ENCODE measurements at places on chromosomes 5 and 9.

DNA sequence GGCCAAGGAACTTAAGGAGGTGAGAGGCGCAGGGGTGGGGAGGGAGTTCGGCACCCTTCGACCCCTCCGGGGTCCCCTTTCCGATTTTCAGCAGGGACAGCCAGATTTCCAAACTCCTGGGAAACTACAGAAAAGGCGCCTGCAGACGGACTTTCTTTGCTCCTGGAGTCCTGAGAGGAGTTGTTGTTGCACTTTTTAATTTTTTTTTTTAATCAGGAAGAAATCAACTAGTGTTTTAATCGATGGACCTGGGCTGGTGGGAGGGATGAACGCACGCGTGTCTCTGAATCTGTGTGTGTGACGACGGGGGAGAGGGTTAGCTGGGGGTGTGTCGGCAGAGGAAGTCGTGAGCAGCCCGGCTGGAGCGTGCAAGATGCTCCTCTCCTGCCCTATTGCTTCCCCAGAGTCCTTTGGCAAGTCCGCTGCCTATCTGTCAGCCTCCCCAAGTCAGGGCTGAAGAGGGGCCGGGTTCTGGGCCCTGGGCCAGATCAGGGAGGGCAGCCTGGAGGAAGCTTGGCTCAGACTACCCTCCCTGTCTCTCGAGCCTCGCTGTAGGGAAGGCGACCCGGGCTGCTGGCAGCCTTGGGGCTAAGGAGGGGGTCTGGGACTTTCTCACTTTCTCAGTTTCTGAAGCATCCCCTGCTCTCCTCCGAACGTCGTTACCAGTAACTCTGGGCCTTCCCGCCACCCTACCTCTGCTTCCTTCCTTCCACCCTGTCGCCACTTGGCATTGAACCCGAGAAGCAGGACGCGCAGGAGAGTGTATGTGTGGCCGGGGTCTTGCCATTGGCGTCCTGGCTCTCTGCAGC lies 731 bp downstream of the PRR16 start:
- no peak for DNase-seq

GRCh38 chr9:121271368-121272341 lies 3.7 kb downstream of the GSN start:
- DNase-seq, result no peak

DNA sequence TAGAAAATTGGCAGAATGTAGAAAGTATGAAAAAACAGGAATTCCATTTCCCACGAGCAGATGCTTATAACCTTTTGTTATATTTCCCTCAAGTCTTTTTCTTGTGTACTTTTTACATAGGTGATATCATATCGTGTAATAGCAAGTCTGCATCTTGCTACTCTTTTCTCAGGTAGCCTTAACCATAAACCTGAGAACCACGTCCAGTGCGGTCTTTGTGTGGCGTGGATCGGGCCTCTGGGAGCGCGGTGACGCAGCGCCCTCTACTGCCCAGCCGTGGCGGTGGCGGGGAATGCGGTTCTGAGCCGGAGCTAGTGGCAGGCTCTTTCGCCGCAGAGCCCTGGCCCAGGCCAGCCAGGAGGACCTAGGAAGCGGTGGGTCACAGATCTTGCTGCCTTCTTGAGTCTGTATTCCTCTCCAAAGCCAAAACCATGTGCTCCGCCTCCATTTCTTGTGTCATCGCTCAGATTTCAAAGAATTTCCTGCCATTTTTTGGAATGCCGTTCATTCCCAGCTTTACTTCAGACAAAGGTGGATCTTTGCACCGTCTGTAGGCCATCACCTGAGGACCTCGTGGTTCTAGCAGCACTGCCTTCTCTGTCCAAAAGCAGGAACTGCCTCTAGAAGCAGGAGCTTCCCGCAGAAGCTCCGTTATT lies 71.9 kb downstream of the MVB12B start:
- DNase-seq, result peak; percentile 85

DNA sequence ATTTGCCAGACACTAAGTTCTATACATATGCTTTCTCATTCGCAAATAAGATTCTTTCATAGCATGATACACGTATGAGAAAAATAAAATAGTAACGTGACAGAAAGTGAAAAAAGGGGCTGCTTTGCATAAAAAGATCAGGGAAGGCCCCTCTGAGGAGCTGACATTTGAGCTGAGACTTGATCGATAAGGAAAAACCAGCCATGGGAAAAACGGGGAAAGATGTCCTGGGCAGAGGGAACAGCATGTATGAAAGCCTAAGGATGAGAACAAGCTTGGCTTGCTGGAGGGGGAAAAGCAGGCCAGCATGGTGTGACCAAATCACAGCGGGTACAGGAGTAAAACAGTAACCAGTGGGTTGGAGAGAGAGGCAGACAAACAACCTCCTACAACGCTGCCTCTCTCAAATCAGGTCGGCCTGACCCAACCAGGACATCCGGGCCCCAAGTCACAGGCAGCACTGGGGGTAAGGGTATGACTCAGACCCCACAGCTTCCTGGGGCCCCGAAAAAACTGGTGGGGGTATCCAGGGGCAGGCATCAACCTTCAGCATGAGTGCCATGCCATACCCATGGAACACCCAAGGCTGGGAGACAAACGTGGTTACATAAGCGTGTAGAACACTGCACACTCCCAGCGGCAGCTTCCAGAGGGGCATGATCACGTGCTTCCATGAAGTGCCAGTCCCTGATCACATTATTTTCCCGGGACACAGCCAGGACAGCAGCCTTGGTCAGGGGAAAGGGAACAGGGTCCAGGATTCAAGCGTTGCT lies 2.2 kb downstream of the TNIP1 start:
- peak; percentile 91 for DNase-seq

DNA sequence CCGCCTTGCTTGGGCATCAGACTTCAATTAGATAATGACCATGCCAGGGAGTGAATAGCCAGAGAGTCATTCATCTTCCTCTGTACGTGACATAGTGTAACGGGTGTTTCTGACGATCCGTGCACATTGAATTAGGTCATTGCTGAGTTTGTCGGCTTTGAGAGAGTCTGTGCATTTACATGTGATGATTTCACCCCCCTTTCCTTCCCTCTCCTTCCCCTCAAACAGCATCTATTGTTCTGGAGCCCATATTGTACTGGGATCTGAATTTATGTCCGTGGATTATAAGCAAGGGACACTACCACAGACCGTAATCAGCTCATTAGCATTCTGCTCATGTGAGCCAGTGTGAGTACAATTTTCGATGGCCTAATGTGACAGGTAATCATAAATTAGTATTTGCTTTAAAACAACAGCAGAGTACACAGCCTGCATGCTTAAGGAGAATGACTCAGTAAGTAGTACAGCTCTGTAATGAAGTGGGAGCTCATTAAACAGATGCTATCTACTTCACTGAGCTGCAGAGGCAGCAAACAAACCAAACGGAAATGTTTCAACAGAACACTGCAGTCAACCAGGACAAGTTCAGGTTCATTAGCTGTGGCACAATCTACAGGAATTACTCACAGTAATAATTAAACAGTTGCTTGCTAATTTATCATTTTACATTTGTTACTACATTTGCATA lies 302.1 kb downstream of the CSNK1G3 start:
- DNase-seq, result no peak

GRCh38 chr5:88944751-88945531 lies 62.0 kb upstream of the MEF2C start:
- no peak for DNase-seq

DNA sequence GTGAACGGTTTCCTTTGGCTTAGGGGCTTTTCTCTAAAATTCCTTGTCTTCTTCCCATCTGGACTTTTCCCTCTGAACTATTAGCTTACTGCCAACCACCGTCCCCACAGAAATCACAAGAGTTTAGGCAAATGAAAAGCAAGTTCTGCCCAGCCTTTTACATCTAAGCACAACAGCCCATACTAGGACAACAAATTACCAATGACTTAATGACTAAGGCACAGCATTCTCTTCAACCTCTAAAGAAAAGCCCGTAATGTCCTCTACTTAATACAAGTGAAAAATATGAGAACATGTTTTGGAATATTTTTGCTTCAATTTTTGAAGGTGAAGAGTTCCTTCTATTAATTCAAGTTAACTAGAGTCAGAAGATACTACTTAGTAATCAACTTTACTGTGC lies 1.2 kb downstream of the ZBTB5 start:
- no peak for DNase-seq

GRCh38 chr9:100088202-100088601 lies 10.6 kb downstream of the ERP44 start:
- peak; percentile 35 for DNase-seq

- no peak for DNase-seq
Observed at GRCh38 chr5:161277011-161277410, 269.5 kb downstream of the GABRB2 start.

DNA sequence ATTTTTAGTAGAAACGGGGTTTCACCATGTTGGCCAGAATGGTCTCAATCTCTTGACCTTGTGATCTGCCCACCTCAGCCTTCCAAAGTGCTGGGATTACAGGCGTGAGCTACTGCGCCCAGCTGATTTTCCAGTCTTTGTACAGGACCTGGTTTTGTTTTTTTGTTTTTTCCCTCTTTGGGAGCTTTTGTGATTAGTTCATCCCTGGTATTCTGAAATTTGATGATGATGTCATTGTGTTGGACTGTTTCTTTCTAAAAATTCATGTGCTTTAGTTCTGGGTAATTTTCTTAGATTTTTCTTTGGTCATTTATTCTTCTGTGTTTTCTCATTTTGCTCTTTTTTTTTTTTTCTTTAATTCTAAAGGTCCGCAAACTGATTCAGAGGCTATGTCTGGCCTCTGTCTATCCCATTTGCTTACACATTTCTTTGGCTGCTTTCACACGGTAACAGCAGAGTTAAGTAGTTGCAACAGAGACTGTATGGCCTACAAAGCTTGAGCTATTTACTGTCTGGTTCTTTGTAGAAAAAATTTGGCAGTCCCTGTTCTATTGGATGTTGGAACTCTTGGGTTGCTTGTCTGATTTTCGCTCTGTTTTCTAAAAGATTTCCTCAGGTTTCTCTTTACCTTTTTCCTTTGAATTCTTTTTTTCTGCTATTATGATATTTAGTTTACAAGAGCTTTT lies 24.8 kb downstream of the STX17 start:
- DNase-seq, result no peak

DNA sequence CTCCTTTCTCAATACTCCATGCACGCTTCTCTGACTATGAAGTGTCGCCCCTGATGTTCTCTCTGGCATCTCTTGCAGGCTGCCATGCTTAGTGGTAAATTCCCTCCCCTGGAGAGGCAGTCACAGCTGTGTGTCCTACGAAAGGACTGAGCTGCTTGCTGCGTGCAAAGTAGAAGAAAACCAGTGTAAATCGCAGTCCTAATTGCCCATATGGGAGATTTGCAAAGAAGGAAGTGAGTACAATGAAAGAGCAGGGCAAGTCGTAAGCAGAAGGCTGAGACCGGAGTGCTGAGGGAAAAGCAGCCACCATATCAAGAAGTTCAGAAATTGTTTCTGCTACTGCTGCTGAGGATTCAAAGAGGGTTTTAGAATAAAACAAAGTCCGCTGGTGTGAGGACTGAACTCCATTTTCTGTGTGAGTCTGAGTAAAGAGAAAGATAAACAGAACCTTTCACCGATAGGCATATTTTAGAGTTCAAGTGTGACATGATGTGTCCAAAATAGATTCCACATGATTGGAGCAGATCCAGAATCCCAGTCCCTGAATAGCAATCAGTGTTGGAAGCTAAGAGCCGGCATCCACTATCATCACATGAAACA lies 507.8 kb upstream of the MPDZ start:
- no peak for DNase-seq

- DNase-seq, result no peak
Observed at GRCh38 chr9:1200847-1201251, 150.7 kb downstream of the DMRT2 start.

- no peak for DNase-seq
Observed at GRCh38 chr5:111478266-111478665, 34.1 kb downstream of the STARD4 start.

GRCh38 chr9:115353681-115354080 lies 235.7 kb upstream of the TNC start:
- no peak for DNase-seq

GRCh38 chr5:108857905-108858304 lies 110.2 kb downstream of the FER start:
- no peak for DNase-seq

DNA sequence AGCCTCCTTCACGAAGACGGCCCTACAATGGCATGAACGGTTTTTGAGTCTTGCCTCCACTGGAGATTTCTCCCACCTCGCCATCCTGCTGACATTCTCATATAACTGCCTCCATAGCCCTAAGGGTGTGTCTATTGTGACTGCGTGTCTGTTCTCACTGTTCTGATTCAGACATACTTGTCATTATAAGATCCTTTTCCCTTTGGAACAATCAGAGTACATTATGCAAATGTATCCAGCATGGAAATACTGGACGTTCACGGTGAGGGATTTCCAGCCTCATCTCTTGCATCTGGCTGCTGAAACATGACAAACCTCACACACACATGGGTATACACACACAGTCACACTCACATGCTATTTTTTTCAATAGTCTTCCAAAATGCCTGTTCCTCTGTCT lies 402.1 kb downstream of the DIRAS2 start:
- DNase-seq, result no peak

GRCh38 chr9:138046641-138047301 lies 169.2 kb downstream of the CACNA1B start:
- DNase-seq, result no peak

- peak; percentile 47 for DNase-seq
Observed at GRCh38 chr9:4297151-4297785, 2.6 kb downstream of the GLIS3 start.

DNA sequence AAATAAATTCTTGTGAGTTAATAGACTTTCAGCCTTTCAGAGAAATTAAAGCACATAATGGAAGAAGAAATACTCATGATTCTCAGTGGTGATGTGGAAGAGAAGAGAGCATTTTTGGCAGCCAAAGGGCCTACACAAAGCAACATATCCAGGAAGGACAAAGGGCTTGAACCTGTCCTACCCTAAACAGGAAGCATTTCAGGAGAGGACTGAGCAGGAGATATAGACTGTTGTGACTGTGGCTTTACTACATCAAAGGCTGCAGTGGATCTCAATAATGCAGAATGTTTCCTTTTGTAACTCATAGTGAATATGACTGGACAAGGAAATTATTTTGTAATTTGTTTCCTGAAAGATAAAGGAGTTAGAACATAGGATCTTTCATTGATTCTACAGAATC lies 1.3 kb upstream of the PARP8 start:
- DNase-seq, result no peak

DNA sequence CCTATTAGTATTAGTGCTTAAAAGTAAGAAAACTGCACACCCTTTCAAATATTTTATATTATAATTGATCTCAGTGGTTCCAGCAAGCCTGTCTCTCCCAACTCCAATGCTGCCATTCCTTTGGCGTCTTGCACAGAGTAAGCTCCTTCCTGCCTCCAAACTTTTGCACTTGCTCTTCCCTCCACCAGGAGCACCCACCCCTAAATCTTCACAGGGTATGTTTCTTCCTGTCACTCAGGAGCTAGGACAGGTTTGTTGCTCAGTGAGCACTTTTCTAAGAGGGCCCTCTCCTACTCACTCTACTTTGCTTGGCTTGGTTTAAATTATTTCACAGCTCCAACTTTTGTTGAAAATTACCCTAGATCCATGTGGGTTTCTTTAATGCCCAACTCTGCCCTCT lies 189.1 kb upstream of the ADRA1B start:
- DNase-seq, result no peak
